ENCODE measurements at places on chromosomes 7 and 10. TPM values are rescaled to one million over a fixed set of nuclear protein-coding genes. Genes with fewer than 3 reads are reported as not detected.

GRCh38 chr7:46003896-46004875 is 83.1 kb upstream of the IGFBP3 start:
- H3K4me3 ChIP-seq: no peak overlapping the region
- H3K27me3 ChIP-seq: no peaks in the 10 kb centered on the region
- H3K36me3 ChIP-seq: no peaks in the 10 kb centered on the region

DNA sequence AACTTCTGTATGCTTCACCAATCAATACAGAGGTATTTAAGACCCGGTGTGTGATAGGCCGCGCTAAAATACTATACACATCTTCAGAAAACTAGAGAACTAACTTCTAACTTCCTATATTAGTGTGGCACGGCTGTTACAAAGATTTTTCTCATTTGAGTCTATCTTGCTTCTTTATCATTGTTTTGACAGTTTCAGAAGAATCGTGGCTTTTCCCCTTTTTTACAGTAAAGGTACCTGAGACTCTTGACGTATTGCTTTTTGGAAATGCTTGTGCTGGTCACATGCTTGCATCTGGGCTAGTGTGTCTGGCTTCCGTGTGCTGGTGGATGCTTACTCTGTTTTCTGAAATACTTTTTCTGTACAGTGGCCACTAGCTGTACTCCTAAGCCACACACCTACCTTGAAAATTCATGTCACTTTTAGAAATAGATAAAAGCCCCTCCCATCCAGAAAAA is 12.7 kb downstream of the IKZF1 start:
- H3K27me3 ChIP-seq: no peaks in the 10 kb centered on the region
- no peak for DNase-seq
- no peak overlapping the region for H3K27ac ChIP-seq
- H3K4me3 ChIP-seq: no peak overlapping the region
- H3K36me3 ChIP-seq: no peaks in the 10 kb centered on the region

STK17A gene
- total RNA-seq: 38.4 TPM

GRCh38 chr10:100554902-100555301 is 19.2 kb downstream of the HIF1AN start:
- H3K36me3 ChIP-seq: peaks cover 17% of the 10 kb centered on the region
- no peak overlapping the region for H3K4me3 ChIP-seq
- H3K27me3 ChIP-seq: no peaks in the 10 kb centered on the region
- no peak for DNase-seq
- no peaks in the 10 kb centered on the region for H3K4me1 ChIP-seq

- H3K27me3 ChIP-seq: no peaks in the 10 kb centered on the region
- H3K36me3 ChIP-seq: no peaks in the 10 kb centered on the region
- H3K4me1 ChIP-seq: no peaks in the 10 kb centered on the region
- H3K4me3 ChIP-seq: no peak overlapping the region
Measured at GRCh38 chr10:133058331-133059092, 29.2 kb upstream of the ADGRA1 start.

All from astrocyte (in vitro differentiated cells and primary cell).